ENCODE measurements at places on chromosomes 5 and 9.

- DNase-seq: no peak
Measured at GRCh38 chr5:158546748-158547147, 553.0 kb downstream of the EBF1 start.

GRCh38 chr9:35374436-35374835 is 115.5 kb upstream of the RUSC2 start:
- no peak for DNase-seq

- no peak for DNase-seq
Measured at GRCh38 chr5:102777099-102777498, 22.0 kb downstream of the PAM start.

DNA sequence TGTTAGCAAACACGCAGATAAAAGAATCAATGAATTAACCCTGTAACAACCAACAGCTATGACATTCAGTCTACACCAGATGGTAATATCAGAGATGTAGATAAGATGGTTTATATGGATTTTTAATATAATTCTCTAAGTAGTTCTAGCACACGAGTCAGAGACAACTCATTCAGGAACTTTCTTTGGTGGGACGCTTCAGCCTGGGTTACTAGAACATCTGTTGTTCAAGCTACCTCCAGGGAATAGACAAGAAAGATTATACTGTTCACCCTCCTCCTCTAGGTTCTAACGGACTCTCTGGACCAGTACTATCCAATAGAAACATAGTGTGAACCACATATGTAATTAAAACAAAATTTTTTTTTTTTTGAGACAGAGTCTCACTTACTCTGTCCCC is 73.8 kb downstream of the RAPGEF1 start:
- DNase-seq: no peak

DNA sequence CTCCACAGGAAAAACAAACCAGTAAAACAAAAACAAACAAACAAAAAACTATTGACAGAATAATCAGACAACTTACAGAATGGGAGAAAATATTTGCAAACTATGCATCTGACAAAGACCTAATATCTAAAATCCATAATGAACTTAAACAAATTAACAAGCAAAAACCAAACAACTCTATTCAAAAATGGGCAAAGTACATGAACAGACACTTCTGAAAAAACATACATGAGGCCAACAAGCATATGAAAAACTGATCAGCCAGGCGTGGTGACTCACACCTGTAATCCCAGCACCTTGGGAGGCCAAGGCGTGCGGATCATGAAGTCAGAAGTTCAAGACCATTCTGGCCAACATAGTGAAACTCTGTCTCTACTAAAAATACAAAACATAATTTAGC is 60.1 kb downstream of the KCNV2 start:
- DNase-seq: no peak

- DNase-seq: no peak
Measured at GRCh38 chr5:107541400-107541799, 129.3 kb downstream of the EFNA5 start.
